Posterior vena cava (tissue), 2 donors: ENCODE measurements at places on chromosomes 3 and 15. TPM values are rescaled to one million over a fixed set of nuclear protein-coding genes. Genes with fewer than 3 reads are reported as not detected.

DNA sequence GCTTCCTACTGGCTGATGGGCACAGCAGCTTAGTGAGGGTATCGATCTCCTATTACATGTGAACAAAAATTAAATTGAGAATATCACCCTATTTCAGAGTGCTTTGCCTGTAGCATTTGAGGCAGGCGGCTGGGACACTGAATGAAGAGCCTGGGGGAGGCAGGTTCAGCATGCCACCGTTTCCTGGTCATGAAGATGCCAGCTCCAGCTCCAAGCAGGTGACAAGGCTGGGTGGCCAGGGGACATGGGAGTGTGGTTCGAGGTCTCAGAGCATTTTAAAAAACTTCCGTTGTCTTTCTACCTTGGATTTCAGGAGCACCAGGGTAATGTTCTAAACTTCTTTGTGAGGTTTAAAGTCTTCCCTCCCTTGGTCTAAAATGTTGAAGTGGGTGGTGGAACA is 158.2 kb downstream of the RPLP1 start:
- no peak for DNase-seq

WDR93 gene
- total RNA-seq, result not detected

- DNase-seq, result no peak
These were observed 22.1 kb upstream of the RAD18 start for GRCh38 chr3:8985411-8985831.

IL5RA gene
- 0.46 TPM for total RNA-seq

DNA sequence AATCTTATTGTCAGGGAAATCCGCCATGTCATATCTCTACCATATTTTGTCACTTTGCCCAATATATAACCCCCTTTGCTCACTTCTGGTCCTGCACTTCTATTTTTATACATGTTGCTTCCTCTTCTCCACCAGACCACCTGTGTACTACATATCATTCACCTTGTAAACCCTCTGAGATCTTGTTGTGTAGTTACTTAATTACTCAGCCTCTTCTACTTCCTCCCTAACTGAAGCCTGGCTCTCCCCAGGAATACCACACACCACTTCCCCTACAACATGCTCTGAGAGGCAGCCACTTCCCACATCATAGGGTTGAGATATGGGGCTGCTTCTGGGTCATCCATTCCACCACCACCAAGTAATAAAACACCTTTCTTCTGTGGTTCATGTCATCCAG is 10.0 kb downstream of the HEXA start:
- no peak for DNase-seq

ERC2 gene
- total RNA-seq, result 0.14 TPM

GRCh38 chr15:34324933-34325332 is 12.6 kb downstream of the SLC12A6 start:
- DNase-seq, result no peak

DNA sequence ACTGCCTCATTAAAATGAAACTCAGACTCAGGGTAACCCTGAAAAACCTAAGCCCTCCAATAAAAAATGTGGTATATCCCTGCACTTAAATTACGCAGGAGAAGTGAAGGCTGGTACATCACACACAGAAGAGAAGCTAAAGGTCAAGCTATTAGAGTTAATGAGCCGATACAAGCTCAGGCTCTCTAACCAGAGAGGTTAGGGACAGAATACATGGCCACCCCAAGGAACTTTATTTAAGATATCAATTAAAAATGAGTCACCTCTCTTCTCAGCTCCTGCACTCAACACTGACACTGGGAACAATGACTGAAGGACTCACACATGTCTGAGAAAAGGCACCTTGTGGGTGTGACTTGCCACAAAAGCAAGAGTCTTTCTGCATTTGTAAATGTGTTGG is 800.6 kb upstream of the CFAP20DC start:
- DNase-seq, result no peak

THAP10 gene
- 2.1 TPM for total RNA-seq

DNA sequence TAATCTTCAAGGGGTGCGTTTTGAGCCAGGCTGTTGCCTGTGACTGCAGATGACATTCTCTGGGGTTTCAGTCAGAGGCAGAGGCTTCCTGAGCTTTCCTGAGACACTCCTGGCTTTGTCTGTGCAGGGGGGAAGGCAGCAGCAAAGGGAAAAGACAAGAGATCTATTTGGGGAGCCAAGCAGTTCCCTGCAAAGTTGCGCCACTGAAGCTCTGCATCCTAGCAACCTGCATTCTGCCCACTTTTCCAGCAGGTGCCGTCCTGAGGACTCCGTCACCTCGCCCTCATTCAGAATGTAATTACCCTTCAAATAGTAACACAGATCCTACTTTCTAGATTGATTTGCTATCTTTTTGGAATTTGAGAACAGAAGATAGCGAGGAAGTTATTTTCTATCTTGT is 1.9 kb upstream of the TMEM158 start:
- no peak for DNase-seq

PRR20G gene
- not detected for total RNA-seq

MUC13 gene
- 0.10 TPM for total RNA-seq

CDHR4 gene
- 0.29 TPM for total RNA-seq

DNA sequence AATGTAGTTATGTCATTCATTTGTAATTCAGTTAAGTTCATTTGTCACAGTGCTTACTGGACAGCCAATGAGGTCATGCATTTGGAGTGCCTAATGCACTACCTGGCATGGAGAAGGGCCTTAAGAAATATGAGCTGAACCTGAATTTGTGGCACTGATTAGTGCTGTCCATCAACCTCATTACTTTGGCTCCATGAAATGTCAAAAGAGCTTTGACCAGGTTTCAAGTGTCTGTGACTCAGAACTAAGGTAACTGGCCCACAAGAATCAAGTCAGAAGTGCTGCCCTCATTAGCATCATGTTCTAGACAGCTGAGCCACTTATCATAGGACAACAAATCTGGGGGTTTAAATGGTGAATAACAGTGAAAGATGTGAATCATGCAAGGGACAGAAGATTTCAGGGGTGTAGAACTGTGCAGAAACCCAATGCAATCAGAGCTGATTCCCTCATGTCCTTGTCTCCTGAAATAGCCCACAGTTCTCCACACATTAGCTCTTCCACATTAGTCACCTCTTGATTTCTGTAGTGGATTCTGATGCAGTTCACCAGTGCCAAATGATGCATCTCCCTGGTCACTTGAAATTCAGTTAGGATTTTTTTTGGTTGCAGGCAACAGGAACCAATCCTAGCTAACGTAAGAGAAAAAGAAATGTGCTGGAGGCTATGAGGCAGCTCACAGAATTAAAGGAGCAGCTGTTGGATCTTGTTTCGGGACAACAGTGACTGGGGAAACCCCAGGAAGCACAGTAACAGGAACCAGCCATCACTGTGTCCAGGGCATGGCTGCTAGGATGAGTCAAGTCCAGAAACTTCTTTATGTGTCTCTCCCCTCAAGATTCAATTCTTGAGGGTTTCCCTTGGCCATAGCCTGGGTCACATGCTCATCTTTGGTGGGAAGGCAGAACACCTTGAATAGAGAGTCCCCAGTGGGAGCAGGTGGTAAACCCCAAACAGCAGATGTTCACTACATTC is 38.7 kb downstream of the CHST2 start:
- DNase-seq, result no peak

DCP1A gene
- 18.2 TPM for total RNA-seq

GRCh38 chr15:89728254-89728653 is 22.8 kb downstream of the MESP1 start:
- DNase-seq, result no peak

DNA sequence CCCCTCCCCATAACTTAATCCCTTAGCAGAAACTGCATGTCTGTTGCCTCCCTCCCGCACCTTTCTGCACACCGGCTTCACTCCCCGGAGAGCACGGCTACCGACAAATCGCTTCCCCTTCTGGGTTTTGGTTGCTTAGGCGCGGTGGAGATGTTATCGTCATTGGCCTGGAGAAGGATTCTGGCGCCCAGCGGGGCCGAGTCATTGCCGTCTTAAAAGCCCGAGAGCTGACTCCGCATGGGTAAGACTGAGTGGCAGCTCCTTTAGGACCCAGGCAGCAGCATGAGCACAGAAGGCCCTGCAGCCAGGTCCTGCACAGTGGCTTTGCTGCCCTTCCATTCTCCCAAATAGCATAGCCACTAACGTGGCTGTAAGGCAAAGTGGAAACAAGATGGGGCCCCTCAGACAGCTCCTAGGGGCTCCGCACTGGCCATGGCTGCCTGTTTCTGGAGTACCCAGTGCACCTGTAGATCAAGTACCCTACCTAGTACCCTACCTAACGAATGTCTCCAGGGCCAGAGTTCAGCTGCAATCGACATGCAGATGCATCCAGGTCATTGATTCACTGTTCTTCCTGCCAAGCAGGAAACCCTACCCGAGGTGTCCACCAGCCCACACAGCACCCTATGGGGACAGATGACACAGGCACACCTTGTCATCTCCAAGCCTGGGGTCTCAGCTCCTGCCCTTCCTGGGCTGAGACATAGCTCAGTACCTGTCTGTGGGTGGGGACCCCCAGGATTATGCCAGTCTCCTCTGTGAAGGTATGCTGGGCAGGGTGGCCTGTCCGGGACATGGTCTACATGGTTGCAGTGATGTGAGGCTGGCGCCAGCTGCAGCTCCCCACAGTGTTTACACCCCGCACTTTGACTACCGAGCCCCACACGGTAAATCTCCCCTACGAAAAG is 147.6 kb downstream of the LRRK1 start:
- peak; percentile 43 for DNase-seq
